ENCODE measurements at places on chromosomes 3 and 15.
A peak's percentile ranks its signal among the peaks of the same experiment; 100 is the strongest.

DNA sequence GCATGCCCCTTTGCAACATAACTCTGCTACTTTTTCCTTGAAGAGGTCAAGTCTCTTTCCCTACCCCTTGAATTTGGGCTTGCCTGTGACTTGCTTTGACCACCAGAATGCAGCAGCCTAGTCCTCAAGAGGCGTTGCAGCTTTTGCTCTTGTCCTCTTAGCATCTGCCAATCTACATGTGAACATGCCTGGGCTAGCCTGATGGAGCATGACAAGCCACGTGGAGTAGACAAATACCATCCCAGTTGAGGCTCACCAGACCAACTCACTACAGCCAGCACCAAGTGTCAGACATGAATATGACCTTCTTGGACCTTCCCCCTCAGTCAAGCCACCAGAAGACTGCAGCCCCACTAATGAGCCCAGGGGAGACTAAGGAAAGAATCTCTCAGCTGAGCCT lies 32.9 kb downstream of the AMOTL2 start:
- DNase-seq: no peak

DNA sequence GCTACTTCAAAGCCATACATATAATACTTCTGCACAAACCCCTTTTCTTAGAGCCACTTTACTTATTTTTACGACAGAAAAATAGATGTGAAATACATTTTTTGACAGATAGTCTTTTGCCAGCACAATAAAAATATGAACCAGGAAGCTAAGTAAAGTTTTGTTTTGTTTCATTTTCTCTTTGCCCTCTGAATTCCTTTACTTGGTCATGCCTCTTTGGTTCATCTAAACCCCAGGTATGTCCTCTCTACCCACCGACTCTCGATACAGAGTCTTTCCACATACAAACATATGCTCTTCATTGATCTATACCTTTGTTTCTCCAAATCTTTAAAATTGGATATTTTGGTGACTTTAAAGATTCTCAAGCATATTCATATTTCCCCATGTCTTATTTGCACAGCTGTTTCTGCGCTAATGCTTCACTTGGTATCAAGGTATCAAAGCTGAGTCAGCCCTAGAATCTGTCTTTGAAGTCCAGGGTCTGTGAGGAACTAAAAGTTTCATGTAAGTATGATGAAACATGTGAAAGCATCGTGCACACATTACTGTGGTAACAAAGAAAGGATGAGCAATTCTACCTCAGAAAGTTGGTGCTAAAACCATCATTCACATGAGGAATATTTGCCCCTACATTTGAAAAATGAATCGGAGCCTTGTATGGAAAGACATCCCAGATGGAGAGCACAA lies 845.4 kb downstream of the NAALADL2 start:
- DNase-seq: no peak

GRCh38 chr15:63023351-63023945 lies 19.1 kb upstream of the TPM1 start:
- DNase-seq: no peak

DNA sequence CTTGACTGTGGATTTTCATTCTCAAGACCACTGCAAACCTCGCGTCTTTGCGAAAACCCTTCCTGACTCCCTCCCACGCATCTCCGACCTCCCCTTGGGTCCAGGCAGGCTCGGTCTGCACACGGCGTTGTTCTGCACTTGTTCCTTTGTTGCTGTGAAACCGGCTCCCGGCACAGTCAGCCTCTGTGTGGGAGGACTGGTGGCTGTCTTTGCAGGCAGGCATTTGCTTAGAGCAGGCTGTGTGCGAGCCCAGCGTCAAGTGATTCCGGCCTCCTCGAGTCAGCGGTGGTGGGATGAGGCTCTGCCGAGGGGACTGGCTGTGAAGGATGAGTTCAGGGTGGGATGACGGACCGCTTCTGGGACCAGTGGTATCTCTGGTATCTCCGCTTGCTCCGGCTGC lies 102.6 kb upstream of the ROPN1 start:
- DNase-seq: no peak

- no peak for DNase-seq
These were observed 141.9 kb downstream of the LPP start for GRCh38 chr3:188295876-188296275.

- no peak for DNase-seq
These were observed 333.4 kb downstream of the NAALADL2 start for GRCh38 chr3:175192536-175192935.

DNA sequence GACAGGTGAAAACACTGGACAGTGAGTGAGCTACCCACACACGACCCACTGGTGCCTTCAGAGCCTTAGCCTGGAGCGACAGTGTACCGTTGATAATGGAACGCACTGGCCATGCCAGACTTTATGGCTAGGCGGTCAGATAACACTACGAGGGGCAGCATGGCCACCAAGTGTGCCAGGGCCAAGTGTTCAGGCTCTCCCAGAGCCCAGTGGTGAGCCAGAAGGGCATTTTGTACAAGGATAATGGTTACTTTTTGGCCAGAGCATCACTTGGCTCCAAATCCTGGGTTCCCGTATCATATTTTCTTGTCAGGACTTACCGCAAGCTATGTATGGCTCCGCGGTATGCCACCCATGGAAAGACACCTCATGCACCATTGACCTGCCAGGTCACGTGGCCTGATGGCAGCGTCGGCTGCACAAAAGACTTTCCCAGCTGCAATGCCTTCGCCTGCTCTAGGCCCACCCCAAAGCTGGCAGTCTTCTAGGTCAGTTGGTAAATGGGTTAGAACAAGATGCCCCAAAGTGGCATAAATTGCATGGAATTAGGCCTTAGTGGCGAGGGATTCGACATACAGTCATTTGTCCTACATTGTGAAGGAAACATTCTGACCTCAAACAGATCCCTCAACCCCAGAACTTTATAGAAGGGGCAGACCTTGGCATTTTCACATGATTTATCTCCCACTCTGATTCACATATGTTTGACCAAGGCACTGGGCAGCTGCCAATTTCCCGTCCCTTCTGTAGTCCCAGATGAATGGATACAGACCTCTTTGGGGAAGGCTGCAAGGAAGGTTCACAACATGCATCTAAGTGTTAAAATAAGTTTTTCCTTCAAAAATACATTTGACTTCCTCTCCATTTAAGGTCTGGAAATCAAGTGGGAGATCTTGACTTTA lies 12.2 kb upstream of the SLC28A1 start:
- DNase-seq: no peak

GRCh38 chr3:39137435-39137936 lies 15.9 kb downstream of the CSRNP1 start:
- DNase-seq: no peak

- no peak for DNase-seq
These were observed 141.4 kb downstream of the TP63 start for GRCh38 chr3:189772584-189772983.

GRCh38 chr3:189512039-189512438 lies 119.2 kb upstream of the TP63 start:
- no peak for DNase-seq

- no peak for DNase-seq
These were observed 111.8 kb upstream of the C15orf61 start for GRCh38 chr15:67409175-67409574.

DNA sequence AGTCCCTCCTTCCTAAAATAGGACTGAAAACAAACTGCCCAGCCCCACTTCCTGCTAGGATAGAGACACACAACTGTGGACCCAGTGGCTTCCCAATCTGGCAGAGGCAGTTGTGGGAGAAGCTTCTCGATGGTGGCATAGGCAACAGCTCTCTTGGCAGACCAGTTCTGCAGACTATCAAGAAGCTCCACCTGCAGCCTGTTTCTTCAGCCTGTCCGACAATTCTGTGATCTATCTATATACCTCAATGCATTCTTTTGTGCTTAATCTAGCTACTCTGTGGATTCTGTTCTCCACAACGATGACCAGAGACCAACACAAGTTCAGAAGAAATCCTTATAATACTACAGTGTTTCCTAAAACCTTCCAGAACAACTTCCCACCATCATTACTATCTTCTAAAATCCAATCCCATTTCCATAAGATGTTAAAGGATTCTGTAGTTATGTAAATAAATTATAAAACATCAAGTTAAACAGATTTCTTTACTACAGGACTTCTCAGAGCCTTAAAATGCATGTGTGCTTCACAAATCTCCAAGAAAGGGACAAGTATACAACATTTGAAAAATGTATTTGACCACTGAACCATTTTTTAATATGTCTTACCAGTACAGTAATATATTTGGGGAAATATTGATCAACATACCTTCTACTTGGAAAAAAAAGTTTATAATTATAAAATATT lies 57.7 kb downstream of the IGF2BP2 start:
- no peak for DNase-seq

DNA sequence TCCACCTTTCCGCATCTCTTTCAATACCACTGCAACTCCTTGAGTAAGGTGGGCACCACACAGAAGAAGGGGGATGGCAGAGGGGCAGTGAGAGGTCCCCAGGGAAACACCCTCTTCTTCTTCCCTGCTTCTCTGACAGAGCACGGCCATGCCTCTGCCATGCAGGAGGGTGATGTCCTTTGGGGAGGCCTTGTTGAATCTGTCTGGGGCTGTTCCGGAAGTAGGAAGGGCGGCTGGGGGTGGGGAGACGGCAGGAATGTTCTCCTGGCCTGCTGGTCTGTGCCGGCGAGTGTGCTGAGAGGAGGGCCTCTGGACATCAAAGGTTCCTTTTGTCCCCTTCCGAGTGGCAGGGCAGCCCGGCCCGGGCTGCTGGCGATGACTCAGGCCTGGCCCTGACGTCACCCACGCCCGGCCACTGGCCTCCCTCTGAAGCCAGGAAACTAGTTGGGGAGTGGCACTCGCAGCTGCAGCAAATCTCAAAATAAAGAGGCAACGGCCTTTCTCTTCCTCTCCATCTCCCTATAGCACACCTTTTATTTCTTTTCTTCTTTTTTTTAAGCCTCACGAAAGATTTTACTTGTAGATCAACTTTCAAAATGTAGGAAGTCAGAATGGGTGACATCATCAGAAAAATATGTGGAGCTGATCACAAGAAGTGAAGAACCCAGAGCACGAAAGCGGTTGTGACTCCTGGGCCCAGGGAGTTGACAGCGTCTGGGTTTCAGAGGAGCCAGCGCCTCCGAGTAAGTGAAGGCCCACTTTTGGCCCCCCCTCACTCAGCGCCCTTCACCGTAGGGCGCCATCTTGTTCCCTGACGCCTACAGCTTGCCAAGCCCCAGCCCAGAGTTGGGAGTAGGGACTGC lies at the start of gene ZBTB38:
Gene ZBTB38, plus strand, starts transcription at position 443 of the 863 bp plus-strand sequence. CDS start 73,885 bp downstream, outside the sequence.
- DNase-seq: no peak

DNA sequence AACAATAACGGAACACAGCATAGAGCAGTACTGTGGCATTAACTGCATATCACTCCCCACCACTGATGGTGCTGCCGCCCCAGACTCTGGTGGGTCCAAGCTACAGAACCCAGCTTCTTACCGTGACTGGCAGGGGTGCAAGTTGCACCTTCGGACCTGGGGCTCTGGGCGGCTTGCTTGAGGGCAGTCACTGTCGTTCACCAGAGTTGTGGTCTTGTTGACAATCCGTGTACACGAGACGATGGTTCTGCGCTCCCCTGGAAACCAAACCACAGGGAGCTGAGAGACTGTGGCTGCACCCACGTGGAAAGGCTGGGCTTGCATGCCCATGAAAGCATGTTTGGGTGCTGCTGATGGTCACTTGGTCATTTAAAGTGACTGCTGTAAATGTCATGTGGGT lies 293.0 kb downstream of the ADAMTS17 start:
- DNase-seq: no peak

- no peak for DNase-seq
These were observed 8.3 kb upstream of the TXNRD3 start for GRCh38 chr3:126663257-126663656.

GRCh38 chr3:115248274-115248673 lies 101.2 kb upstream of the ZBTB20 start:
- no peak for DNase-seq

- DNase-seq: no peak
These were observed 42.8 kb upstream of the ROBO1 start for GRCh38 chr3:79810581-79810980.

- DNase-seq: peak; percentile 7
These were observed 64.2 kb downstream of the SCAPER start for GRCh38 chr15:76840830-76841460.

GRCh38 chr15:69403594-69403993 lies 10.6 kb upstream of the KIF23 start:
- DNase-seq: no peak

DNA sequence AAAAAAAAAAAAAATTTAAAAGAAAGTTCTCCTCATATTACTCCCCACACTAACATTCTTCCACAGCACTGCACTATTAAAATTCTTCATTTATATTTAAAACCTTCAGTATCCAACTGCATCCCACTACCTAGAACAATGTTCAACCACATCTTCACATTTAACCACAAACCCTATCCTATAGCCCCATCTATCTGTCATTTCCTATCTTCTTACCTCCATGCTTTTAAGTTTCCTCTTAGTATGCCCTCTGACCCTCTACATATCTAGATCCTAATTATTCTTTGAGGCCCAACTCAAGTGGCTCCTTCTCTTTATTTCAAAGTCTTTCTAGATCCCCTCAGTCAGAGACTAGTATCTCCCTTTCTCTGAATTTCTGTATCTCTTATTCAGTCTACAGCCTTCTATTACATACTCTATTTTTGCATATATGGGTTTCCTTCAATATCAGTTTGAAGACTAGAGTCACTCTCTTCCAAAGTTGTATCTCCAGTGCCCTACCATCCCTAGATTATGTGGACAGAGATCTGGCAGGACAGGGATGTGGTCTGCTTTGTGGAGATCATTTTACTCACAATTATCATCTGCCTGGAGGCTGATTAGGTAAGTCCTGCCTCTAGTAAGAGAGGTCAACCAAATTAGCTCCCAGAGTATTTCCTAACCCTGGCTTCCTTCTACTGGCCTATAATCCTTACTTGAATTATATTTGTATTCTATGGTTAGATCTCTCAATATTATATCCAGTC lies 1.4 kb downstream of the CIAO2A start:
- DNase-seq: peak; percentile 43

- DNase-seq: no peak
These were observed 17.6 kb downstream of the ARIH1 start for GRCh38 chr15:72491768-72492167.

- DNase-seq: no peak
These were observed 12.3 kb upstream of the DGKG start for GRCh38 chr3:186374376-186374775.

- no peak for DNase-seq
These were observed 10.2 kb downstream of the BDH1 start for GRCh38 chr3:197545571-197545970.

- DNase-seq: no peak
These were observed 4.2 kb upstream of the CHL1 start for GRCh38 chr3:192215-192929.
